Ovary (tissue), 10 donors: ENCODE measurements at places on chromosomes 1 and 21. TPM values are rescaled to one million over a fixed set of nuclear protein-coding genes. Genes with fewer than 3 reads are reported as not detected.

RHOU gene
- total RNA-seq: 32.7 TPM

IQCC gene
- total RNA-seq: 2.3 TPM

- DNase-seq: no peak
- H3K27me3 ChIP-seq: no peaks in the 10 kb centered on the region
- no peak overlapping the region for H3K27ac ChIP-seq
- H3K36me3 ChIP-seq: no peaks in the 10 kb centered on the region
Measured at GRCh38 chr1:110750562-110750961, 75.8 kb upstream of the KCNA3 start.

DNA sequence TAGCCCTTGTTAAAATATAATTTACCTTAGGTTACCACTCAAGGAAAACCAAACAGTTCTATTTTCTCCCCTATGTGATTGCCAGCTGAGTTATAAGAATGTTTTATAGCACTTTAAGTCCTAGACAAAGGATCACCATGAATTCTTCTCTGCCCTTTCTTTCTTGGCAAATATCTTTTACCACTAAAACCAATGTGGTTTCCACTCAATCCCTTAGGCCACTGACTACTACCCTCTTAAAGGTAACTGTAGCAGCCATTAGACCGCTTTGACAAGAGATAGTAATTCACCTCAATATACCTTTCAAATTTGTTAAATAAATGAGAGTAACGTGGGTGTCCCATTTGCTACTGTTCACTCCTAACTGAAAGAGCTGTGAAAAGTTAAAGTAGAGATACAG, 307.9 kb upstream of the PRMT6 start:
- no peak for DNase-seq
- no peaks in the 10 kb centered on the region for H3K27me3 ChIP-seq
- no peak overlapping the region for H3K4me3 ChIP-seq

GRCh38 chr1:207890136-207890738, 20.7 kb downstream of the CD34 start:
- H3K4me1 ChIP-seq: peaks cover 18% of the 10 kb centered on the region
- no peaks in the 10 kb centered on the region for H3K36me3 ChIP-seq
- H3K27me3 ChIP-seq: no peaks in the 10 kb centered on the region
- peak overlapping the region; percentile 26 for H3K27ac ChIP-seq
